Kidney (tissue), 22 donors: ENCODE measurements at places on chromosomes 2 and 18. TPM values are rescaled to one million over a fixed set of nuclear protein-coding genes. Genes with fewer than 3 reads are reported as not detected.

CYS1 gene
- polyA plus RNA-seq, result 276 TPM

FOXI3 gene
- polyA plus RNA-seq, result not detected

- no peak for DNase-seq
- H3K36me3 ChIP-seq, result no peaks in the 10 kb centered on the region
- peaks cover 5% of the 10 kb centered on the region for H3K4me1 ChIP-seq
- H3K27ac ChIP-seq, result peak overlapping the region; percentile 43
- H3K27me3 ChIP-seq, result no peaks in the 10 kb centered on the region
Observed at GRCh38 chr2:55159037-55159651, 72.9 kb downstream of the CLHC1 start.

DNA sequence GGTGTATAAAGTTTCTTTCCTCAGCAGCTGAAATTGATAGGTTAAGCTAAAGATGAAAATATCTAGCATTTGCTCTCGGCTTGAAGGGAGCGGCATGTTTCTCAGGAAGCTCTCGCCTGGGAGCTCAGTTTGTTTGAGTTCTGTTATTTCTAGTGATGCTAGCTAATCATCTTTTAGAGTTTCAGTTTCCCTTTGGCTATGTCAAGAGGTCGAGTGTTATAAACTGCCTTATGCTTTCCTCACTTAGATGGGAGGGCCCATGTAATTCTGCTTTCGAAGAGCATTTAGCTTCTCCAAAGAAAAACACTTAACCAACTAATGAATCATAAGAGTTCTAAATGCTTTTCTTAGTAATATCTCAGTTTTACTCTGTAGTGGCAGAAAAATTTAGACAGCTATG is 33.6 kb downstream of the PLCL1 start:
- peak; percentile 60 for DNase-seq
- no peaks in the 10 kb centered on the region for H3K27me3 ChIP-seq
- peak overlapping the region; percentile 25 for H3K27ac ChIP-seq
- H3K4me1 ChIP-seq, result no peaks in the 10 kb centered on the region
- no peaks in the 10 kb centered on the region for H3K36me3 ChIP-seq

RNU2-63P gene
- polyA plus RNA-seq, result not detected

UGT1A5 gene
- not detected for polyA plus RNA-seq

- no peaks in the 10 kb centered on the region for H3K4me1 ChIP-seq
- no peaks in the 10 kb centered on the region for H3K27me3 ChIP-seq
Observed at GRCh38 chr2:83578405-83578804, 880.7 kb downstream of the SUCLG1 start.

ALPI gene
- 0.49 TPM for polyA plus RNA-seq

DNA sequence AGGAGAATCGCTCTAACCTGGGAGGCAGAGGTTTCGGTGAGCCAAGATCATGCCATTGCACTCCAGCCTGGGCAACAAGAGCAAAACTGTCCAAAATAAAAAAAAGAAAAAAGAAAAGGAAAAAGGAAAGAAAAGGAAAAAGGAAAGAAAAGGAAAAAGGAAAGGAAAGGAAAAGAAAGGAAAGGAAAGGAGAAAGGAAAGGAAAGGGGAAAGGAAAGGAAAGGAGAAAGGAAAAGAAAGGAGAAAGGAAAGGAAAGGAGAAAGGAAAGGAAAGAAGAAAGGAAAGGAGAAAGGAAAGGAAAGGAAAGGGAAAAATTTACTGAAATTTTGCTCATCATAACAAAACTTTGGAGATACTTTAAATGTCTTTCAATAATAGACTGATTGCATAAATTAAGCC is 391.3 kb upstream of the GYPC start:
- no peak overlapping the region for H3K27ac ChIP-seq
- no peak for DNase-seq
- H3K27me3 ChIP-seq, result no peaks in the 10 kb centered on the region
- no peaks in the 10 kb centered on the region for H3K36me3 ChIP-seq

LYPD1 gene
- 4.7 TPM for polyA plus RNA-seq

- no peak for DNase-seq
- H3K27ac ChIP-seq, result no peak overlapping the region
- H3K4me3 ChIP-seq, result no peak overlapping the region
- H3K4me1 ChIP-seq, result no peaks in the 10 kb centered on the region
Observed at GRCh38 chr2:18527326-18527725, 33.1 kb downstream of the RDH14 start.

GNAL gene
- 1.8 TPM for polyA plus RNA-seq

SPDYA gene
- polyA plus RNA-seq, result not detected

DNA sequence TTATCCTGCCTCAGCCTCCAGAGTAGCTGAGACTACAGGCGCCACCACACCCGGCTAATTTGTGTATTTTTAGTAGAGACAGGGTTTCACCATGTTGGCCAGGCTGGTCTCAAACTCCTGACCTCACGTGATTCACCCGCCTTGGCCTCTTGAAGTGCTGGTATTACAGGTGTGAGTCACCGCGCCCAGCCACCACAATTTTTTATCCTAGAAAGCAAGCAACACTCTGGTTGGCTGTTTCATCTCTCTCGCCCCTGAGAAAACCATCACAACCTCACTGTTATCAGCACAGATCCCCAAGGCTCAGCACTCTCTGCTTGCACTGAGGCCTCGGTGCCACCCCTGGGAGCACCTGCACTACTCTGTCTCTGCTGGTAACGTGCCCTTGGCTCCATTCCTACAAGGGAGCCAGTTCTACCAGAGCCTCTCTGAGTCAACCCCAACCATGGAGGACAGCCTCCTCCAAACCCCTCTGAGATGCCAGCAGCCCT is 134.8 kb upstream of the AGAP1 start:
- no peak overlapping the region for H3K27ac ChIP-seq
- no peak for DNase-seq
- H3K4me1 ChIP-seq, result no peaks in the 10 kb centered on the region

EVA1A gene
- 32.4 TPM for polyA plus RNA-seq

ZNF521 gene
- 1.8 TPM for polyA plus RNA-seq

DNA sequence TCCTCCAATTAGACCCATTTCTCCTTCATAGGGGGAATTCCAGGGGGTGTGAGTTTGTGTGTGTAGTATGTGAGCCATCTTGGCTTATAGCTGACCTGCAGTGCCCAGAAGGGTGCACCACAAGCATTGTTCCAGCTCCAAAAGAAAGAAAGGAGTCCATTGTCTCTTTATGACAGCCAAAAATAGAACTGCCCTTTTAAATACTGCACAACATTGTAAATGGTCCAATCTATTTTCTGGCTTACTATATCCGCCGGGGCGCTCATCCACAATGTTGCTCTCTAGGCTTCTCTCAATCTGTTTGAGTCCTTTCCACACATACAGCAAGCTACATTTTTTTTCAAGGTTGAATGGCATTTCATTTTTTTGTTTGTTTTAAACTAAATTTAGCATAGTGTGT is 517.5 kb downstream of the STK39 start:
- H3K27me3 ChIP-seq, result no peaks in the 10 kb centered on the region
- DNase-seq, result no peak
- H3K27ac ChIP-seq, result no peak overlapping the region
- H3K36me3 ChIP-seq, result no peaks in the 10 kb centered on the region

IL1R2 gene
- polyA plus RNA-seq, result 11.2 TPM
